ENCODE measurements at places on chromosomes 3 and 15.
A peak's percentile ranks its signal among the peaks of the same experiment; 100 is the strongest.

GRCh38 chr3:24416224-24416623 is 78.4 kb downstream of the THRB start:
- DNase-seq = no peak

DNA sequence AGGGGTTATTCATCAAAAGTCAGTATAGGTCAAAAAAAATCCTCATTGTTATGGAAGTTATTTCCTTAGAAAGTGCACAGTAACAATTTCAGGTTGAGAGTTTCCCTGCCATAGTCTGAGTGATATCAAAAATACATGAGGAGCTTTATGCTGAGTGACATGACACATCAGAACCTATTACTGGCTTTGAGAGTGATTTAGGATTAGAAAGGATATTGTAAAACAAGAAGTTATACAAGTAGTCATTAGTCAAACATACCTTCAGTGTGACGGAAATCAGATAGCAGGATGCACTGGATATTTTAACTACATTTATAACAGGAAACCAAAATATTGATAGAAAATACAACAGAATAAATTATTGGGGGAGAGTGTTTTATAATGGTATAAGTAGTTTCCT is 471.1 kb downstream of the VGLL3 start:
- no peak for DNase-seq

- DNase-seq = no peak
These were observed 14.6 kb downstream of the MRPS25 start for GRCh38 chr3:15050405-15051092.

GRCh38 chr3:50271314-50271936 is 2.5 kb downstream of the SEMA3B start:
- no peak for DNase-seq

DNA sequence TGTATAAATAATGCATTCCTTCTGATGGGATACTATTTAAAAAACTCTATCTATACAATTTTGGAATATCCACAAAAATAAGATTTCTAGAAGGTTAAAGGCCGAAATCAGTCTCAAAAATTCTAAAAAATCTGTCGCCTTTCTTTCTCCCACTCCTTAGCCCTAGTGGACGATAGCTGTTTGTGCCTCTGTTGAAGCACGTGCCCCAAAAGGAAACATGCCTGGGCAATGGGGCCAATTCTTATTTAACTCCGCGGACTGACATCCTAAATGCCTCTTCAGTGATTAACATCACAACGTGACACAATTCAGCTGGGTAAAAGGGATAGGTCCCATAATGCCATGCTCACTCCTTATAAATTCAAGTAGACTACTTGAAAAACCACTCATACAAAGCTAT is 65.1 kb downstream of the GAP43 start:
- DNase-seq = no peak

DNA sequence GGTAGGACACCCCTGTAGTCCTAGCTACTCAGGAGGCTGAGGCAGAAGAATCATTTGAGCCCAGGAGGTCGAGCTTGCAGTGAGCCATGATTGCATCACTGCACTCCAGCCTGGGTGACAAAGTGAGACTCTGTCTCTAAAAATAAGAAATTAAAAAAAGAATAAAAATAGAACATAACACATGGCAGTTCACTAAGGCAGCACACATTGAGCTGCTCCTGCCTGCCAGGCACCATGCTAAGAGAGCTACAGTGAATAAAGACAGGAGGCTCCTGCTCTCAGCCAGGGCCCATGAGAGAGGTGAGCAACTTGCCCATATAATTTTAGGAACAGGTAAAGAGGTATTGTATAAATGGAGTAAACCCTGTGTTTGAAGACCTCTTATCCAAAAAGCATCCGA is 54.3 kb downstream of the EBLN2 start:
- no peak for DNase-seq

DNA sequence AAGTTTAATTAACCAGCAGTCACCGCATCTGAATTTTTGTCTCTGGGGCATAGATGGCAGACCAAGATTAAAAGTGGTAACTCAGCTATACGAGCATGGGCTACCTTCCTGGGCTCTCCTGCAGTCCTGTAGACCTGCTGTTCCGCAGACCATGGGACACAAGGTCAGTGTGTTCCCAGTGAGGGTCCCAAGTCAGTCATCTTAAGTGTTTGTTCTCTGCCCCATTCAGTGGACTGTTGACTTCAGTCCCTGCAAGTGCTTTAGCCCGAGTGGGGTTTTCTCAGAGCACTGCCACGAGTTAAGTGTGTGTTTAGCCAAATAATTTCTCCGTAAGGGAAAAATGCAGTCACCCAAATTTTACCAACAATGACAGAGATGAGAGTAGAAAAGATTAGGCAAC is 4.9 kb upstream of the EXOG start:
- no peak for DNase-seq

DNA sequence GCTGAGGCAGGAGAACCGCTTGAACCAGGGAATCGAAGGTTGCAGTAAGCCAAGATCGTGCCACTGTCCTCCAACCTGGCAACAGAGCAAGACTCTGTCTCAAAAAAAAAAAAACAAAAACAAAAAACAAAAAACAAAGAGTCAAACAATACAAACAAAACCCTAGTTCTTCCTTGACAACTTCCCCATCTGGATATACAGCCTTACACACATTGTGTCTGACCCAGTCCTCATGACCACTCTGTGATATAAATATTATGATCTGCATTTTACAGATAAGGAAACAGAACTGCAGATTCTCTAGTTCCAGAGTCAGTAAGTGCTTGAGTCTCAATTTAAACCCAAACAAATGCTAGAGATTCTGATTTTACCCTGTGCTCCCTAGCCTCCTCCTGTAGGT is 4.8 kb upstream of the ESYT3 start:
- DNase-seq = no peak

DNA sequence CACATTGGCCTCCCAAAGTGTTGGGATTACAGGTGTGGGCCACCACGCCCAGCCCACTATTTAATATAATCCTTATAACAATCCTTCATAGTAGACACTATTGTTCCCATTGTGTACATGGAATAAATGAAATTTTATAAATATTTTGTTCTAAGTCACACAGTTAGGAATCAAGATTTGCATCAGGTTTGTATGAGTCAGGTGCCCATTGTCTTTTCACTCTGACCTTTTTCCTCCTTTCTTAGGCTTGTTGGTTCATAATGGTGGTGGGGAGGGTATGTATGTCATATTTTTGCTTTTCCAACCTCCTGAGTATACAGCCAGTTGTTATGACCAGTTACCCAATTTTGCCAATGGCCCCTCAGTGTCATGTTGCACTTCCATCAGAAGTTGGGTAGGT is 18.0 kb upstream of the SLC30A4 start:
- DNase-seq = no peak

GRCh38 chr3:150335631-150336030 is 72.5 kb upstream of the TSC22D2 start:
- no peak for DNase-seq

DNA sequence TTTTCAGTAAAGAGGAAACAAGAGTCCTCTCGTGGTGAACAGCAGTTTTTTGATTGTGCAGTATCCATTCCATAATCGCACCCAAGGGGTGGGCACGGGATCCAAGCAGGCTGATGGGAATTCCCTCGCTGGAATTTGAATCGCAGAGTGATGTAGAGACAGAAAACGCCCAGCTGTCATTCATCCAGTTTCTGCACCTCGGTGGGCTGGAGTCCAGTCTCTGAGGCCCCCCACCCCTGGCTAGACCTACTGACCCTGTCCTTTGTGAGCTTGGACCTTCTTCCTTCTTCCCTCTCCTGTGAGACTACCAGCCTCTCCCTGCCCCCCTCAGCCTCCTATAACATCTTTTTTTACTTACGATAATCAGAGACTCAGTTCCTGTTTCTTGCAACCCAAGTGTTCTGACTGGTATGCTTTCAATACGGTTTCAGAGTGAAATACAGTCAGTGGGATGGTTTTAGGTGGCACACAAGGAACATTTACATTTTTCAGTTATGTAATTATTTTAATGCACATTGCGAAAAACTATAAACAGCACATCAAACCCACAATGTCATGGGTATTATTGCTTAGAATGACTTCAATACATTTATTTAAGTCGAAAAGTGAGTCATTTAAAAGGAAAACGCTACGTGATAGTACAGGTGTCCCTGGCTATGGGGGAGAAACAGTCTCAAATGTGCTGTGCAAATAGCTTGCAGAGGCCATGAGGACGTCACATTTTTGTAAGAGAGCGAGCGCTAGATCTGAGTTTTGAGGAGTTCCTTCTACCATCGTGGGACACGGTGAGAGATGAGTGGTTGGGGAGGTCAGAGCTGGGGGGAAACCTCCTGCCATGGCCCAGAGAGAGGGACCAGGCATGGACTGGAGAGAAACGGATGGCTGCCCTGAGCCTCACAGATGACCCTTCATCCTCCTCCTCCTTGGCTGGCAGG is 37.5 kb upstream of the CHST2 start:
- DNase-seq = no peak

DNA sequence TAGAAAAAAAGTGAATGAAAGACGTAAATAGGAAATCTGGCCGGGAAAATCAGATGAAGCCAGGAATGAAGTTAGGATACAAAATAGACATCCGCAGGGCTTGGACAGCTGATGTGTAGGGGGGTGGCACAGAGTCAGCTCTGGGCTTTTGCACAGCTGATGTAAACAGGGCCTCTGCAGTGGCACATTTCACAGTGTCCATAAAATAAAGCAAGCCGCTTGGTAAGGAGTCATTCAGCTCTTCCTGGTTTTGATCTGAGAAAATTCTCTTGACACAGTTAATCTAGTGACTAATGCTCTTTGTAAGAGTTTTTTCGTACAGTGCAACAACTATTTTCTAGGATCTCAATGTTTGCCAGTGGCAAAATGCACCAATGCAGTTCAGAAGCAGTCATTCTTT is 153.3 kb downstream of the USP13 start:
- no peak for DNase-seq

DNA sequence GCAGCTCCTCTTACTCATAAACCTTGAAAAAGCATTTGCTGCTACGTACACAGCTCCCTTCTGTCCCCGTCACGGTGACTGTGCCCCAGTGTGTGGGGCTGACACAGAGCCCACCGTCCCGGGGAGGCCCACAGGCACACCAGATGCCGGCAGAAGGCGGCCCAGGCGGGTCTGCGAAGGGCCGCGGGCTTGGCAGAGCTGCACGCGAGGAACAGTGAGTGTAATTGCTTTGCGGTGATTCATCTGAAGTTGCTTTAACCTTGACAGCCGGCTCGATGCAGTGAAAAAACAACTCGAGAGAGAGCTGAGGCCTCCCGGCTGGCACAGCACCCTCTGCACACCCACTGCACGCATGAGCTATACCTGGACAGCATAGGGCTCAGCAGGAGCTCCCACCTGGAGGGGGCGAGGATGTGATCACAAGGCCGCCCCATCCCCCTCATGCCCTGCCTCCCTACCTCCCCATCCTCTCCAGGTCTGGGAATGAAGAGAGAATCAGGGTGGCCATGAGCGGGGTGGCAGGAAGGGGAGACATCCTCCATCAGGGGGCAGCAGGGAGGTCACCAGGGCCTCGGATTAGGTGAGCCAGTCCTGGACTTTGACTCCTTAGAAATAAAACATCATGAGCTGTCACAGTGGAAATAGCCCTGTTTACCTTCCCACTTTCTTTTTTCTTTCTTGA is 172.7 kb downstream of the MEGF11 start:
- no peak for DNase-seq

- DNase-seq = no peak
These were observed 17.7 kb downstream of the PTH1R start for GRCh38 chr3:46895204-46895660.

DNA sequence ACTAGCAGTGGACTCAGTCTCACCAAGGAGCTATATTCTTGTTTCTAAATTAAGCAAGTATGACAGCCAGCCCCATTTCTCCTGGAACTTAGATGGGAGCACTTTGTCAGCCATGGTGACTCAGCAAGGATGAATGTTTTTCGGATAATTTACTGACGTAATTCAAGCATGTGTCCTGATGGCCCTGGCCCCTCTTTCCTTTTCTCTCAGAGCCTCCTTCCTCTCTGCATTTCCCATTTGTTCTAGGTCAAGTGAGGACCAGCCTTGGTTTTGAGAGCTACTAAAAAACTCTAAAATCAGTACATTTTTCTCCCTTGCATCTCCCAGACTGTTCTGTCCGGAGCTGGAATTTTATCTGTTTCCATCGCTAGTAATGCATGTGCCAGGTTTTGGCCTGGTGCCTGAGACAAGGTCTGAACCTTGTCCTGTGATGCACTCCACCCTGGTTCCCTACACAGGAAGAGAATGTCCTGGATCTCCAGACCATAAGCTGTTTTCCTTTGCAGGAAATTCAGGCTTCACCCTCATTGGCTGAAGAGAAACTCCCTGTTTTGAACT is 256.6 kb upstream of the ROPN1 start:
- no peak for DNase-seq

DNA sequence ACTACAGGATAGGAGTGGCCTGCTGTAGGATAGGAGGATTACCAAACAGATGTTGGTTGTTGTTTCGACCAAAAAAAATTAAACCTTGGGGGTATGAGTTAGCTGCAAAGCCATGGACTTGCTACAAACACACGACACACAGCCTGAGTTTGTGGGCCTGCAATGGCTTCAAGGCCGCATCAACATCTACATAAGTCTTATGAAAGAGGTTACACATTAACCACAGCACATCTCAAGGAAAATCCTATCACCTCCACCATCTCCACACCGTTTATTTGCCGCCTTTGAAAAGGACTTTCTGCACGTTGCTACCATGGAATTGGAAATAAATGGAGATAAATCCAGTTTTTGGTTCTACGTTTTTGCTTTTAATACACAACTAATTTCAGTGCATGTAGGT is 23.0 kb downstream of the LRIG1 start:
- no peak for DNase-seq

- peak; percentile 9 for DNase-seq
These were observed 47.2 kb upstream of the KPNA4 start for GRCh38 chr3:160612386-160613075.

GRCh38 chr3:32120471-32120870 is 14.1 kb downstream of the GPD1L start:
- DNase-seq = no peak

- no peak for DNase-seq
These were observed 55.6 kb downstream of the CYP11A1 start for GRCh38 chr15:74311734-74312444.

DNA sequence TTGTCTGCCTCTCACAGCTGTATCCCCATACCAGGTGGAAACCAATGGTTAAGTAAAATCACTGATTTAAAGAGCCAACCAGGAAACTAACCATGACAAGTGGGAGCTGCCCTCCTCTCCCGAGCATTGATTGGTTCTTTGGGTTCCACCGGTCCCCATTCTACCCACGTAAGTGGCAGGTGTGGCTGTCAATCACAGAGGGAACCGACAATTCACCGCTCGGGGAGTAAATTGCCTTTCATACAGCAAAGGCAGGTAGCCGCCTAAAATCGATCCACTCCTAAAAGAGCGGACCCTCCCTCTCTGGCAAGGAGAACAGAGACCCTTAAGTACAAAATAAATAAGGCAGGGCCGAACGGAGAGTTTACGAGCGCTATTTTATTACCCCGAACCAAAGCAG is 1.2 kb downstream of the ERC2 start:
- peak; percentile 37 for DNase-seq

GRCh38 chr3:172208586-172209332 is 169.4 kb downstream of the FNDC3B start:
- no peak for DNase-seq

DNA sequence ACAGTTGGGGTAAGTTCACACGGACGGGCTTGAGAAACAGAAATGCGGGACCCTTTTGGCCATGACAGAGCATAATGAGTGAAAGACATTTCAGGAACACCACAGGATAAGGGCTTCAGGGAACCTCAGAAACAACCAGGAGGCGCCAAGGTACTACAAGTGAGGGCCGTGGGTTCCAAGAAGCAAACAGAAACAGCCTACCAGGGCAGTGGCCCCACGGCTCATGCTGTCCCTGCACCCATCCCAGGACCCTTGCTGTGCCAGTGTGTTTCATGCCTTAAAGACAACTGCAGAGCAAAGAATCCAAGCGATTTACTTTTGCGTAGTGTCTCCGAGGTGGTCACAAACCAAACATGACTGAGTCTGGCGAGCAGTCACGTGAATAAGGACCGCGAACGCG is 54.0 kb downstream of the RUBCN start:
- no peak for DNase-seq

Measured in C1 segment of cervical spinal cord (tissue), 14 donors.